ENCODE measurements at places on chromosomes 13 and 19.

GRCh38 chr13:100176801-100177400, 88.0 kb downstream of the PCCA start:
- DNase-seq = no peak

- no peak for DNase-seq
Measured at GRCh38 chr19:40513741-40514315, 47.0 kb downstream of the SPTBN4 start.

- DNase-seq = no peak
Measured at GRCh38 chr19:58277748-58278540, 811 bp upstream of the ZNF8 start.

DNA sequence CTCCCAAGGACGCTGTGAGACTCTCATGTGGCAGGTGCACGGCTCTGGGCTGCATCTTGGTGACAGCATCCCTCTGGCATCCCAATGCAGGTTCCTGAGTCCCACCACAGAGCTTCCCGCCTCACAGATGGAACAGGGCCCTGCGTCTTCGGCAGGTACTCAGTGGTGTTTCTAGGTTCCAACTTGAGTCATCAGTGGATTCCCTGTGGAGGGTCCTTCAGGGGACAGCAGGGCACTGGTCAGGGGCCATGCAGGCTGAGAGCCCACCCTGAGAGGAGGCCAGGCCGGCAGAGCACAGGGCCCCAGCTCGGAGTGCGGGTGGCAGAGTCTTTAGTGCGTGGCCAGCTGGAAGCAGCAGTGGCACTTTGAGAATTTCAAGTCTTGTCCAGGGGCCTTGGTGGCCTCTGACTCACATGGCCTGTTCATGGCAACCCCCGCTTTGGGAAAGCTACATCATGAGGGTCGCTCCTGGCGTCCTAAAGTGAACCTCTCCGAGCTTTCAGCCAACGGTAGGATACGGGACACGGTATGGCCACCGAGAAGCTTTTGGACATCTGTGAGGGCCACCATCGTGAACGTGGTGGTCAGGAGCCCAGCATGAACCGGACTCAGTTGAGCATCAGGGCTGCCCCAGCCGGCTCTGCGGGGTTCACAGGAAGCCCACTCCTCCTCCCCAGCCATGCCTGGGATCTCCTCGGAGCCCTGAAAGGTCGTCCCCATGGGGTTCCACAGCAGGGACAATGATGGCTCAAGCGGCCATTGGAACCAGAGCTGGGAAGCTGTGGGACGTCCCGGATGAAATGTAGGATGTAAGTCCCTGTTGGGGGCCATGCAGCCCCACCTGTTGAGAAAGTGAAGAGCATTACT, 72.0 kb upstream of the MCF2L start:
- DNase-seq = no peak

GRCh38 chr19:57123882-57124281, 4.1 kb downstream of the USP29 start:
- no peak for DNase-seq

- no peak for DNase-seq
Measured at GRCh38 chr19:30171795-30172612, 200.2 kb upstream of the ZNF536 start.

- no peak for DNase-seq
Measured at GRCh38 chr13:67043901-67044300, 186.2 kb downstream of the PCDH9 start.

- no peak for DNase-seq
Measured at GRCh38 chr19:4015705-4016402, 8.3 kb downstream of the PIAS4 start.

GRCh38 chr13:41985788-41986508, 25.0 kb upstream of the VWA8 start:
- no peak for DNase-seq

DNA sequence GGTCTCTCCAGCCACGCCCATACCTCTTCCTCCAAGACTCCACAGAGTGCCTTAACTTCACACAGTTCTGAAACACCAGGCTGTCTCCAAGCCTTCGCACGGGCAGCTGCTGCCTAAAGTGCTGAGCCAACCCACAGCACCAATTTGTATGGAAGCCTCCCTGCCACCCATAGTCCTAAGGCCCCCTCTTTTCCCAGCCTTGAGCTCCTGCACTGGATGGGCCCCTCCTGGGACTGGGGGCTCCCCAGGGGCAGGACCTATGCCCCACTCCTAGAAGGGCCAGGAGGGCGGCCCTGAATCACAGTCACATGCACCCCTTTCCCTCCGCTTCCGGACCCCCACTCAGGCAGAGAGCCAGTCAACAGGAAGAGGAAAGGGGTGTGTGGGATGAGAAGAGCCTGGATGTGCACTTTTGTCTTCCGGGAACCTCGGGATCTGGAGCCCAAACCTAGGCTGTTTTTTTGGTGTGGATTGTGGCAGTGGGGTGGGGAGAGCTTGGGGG, 5.1 kb upstream of the FCER2 start:
- DNase-seq = no peak

DNA sequence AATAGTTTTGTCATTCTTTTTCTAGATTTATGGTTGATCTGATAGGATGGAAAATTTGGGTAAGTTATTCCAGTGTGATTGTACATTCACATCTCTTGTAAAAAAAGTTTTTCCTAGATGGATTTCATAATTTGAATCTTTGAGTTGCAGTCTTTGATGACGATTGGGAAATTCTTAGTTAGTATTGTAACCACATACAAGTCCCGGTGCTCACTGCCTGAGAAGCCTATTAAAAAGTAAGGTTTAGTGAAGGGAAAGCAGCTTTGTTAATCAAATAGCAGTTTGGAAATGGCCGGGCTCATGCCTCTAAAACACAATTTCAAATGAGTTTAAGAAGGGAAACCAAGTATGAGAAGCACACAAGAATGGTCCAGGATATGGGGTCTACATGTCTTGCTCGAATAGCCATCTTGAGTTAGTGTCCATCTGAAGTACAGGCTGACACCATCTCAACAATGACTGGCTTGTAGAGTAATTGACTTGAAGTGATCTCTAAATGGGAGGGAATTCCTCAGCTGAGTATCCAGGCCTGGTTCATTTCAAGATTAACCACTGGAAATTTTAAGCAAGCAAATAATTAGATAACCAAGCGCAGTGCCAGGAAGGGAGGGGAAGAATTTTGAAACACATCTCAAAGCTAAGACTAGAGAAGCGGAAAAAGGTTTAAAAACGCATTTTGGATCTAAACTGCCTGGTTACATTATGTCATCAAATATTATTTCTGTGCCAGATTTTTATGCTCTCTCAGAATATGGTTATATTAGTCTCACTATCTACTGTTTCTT, 1145.6 kb upstream of the MIR17HG start:
- no peak for DNase-seq

DNA sequence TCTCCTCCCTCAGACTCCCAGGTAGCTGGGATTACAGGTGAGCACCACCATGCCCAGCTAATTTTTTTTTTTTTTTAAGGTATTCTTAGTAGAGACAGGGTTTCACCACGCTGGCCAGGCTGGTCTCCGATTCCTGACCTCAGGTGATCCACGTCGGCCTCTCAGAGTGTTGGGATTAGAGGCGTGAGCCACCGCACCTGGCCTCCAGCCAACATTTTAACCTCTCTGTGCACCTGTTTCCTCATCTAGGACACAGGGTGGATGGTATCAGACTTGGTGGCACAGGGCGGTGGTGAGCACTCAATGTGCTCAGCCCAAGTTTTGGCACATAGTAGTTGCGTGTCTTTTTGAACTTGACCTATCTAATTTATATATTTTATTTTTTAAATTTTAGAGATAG, 12.5 kb downstream of the APBA3 start:
- DNase-seq = no peak
